ENCODE measurements at places on chromosomes 2 and 18.

- no peak for DNase-seq
Measured at GRCh38 chr2:121066526-121066925, 218.5 kb downstream of the TFCP2L1 start.

GRCh38 chr2:159089543-159089942, 121.1 kb downstream of the TANC1 start:
- DNase-seq = no peak

DNA sequence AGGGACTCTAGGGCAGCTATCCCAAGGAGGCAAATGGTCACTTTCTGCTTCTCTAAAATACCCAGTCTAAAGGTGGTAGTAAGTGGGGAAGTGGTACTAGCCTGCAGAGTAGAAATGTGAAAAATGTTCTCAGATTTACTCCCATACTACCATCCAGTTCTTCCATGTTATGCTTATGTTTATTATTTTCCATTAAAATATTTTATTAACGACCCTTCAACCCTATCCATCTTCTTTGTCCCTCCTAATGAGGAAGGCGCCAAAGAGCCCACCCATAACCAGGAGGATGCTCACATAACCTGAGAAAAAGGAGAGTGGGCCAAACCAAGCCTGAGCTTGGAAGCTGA, 153.5 kb downstream of the ANTXR1 start:
- DNase-seq = no peak

GRCh38 chr2:99399063-99399462, 61.9 kb downstream of the EIF5B start:
- DNase-seq = no peak

GRCh38 chr2:113818382-113818951, 62.0 kb upstream of the SLC35F5 start:
- no peak for DNase-seq

- no peak for DNase-seq
Measured at GRCh38 chr2:55157474-55157884, 74.6 kb downstream of the CLHC1 start.

GRCh38 chr18:42742969-42743368, 372.5 kb downstream of the RIT2 start:
- DNase-seq = no peak

- no peak for DNase-seq
Measured at GRCh38 chr2:107303964-107304363, 418.0 kb upstream of the ST6GAL2 start.

- no peak for DNase-seq
Measured at GRCh38 chr2:217789736-217790181, 213.0 kb downstream of the TNS1 start.

Data from esophagus squamous epithelium (tissue), 5 donors.